ENCODE measurements at places on chromosomes 13 and 19. TPM values are rescaled to one million over a fixed set of nuclear protein-coding genes. Genes with fewer than 3 reads are reported as not detected.

DNA sequence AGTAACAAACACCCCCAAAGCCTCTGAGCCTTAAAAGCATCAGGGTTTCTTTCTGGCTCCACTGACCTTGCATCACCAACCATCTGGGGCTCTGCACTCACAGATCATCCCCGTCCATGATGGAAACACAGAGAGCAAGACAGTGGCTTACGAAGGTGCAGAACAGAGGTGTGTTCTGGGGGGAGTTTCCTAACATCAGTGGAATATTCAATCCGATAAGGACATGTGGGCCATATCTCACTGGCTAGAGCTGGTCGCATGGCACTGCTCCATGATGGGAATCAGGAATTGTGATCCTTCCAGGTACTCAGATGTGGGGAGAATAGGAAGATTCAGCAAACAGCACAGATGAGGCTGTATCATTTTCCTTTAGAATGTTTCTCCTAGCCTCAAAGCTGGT, 457.2 kb downstream of the IRS2 start:
- H3K4me1 ChIP-seq, result no peaks in the 10 kb centered on the region
- no peak for DNase-seq
- H3K36me3 ChIP-seq, result no peaks in the 10 kb centered on the region
- no peak overlapping the region for H3K27ac ChIP-seq
- no peak overlapping the region for H3K4me3 ChIP-seq

- no peaks in the 10 kb centered on the region for H3K27me3 ChIP-seq
- peak; percentile 40 for DNase-seq
- H3K4me1 ChIP-seq, result peaks cover 6% of the 10 kb centered on the region
- H3K27ac ChIP-seq, result peak overlapping the region; percentile 71
- H3K36me3 ChIP-seq, result no peaks in the 10 kb centered on the region
These were observed 344.1 kb downstream of the RFC3 start for GRCh38 chr13:34161931-34162543.

- no peaks in the 10 kb centered on the region for H3K27me3 ChIP-seq
- H3K36me3 ChIP-seq, result no peaks in the 10 kb centered on the region
- H3K27ac ChIP-seq, result no peak overlapping the region
- no peak overlapping the region for H3K4me3 ChIP-seq
- H3K4me1 ChIP-seq, result no peaks in the 10 kb centered on the region
- DNase-seq, result no peak
These were observed 1.4 kb upstream of the SRRM5 start for GRCh38 chr19:43610493-43610892.

DNA sequence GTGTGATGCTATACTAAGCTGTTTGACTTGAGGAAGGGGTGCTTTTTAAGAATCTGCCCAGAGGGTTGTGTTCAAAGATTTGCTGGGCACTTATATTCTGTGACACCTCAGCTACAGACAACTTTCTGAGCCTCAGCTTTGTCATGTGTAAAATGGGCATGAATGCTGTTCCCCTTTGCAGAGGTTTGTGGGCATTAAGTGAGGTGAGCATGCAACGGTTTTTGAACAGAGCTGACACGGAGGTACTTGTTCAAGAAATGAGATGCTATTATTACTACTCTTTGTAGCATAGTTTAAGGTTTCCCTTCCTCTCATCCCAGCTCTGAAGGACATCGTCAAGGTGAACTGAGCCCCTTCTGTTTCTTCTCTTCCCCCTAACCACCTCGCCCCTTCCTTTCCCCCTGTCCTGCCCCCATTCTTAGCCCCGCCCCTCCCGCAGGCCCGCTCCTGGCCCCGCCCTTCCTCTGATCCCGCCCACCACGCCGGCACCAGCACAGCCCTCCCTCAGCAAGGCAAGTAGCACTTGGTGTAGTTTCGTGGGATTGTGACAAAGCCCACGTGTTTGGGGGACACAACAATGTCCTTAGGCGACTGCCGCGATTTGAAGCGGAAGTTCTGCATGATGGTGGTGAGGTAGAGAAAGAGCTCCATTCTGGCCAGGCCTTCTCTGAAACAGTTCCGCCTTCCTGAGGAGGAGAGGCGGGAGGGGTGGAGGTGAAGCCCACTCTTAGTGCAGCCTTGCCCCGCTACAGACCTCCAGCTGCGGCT, 26.1 kb upstream of the CYP2A7 start:
- no peak overlapping the region for H3K4me3 ChIP-seq

DNA sequence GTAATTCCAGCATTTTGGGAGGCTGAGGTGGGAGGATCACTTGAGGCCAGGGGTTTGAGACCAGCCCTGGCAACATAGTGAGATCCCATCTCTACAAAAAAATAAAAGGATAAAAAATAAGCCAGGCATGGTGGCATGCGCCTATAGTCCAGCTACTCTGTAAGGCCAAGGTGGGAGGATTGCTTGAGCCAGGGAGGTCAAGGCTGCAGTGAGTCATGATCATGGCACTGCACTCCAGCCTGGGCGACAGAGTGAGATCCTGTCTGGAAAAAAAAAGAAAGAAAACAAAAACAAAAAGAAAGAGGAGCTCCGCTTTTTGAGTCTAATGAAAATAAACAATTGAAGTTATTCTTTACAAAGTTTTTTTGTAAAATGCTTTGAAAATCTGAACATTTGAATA, 326.2 kb downstream of the GPC5 start:
- DNase-seq, result no peak
- no peak overlapping the region for H3K27ac ChIP-seq
- no peaks in the 10 kb centered on the region for H3K36me3 ChIP-seq
- H3K4me1 ChIP-seq, result no peaks in the 10 kb centered on the region

DNA sequence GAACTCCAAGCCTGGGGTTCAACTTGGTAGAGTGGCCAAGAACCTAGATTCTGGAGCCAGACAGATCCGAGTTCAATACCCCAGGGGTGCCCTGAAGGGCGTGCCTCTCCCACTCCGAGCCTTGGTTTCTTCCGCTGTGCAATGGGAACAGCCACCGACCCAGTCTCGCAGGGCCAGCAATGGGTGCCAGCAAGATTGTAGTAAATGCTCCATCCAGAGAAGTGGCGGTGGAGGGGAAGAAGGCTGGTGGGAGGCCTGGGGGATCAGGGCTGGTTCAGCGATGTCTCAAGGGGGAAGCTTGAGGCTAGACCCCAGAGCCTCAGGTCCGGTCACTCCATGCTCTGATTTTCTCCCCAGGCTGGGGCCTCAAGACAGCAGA, 4.5 kb downstream of the WIZ start:
- no peaks in the 10 kb centered on the region for H3K4me1 ChIP-seq
- H3K27me3 ChIP-seq, result no peaks in the 10 kb centered on the region
- no peaks in the 10 kb centered on the region for H3K36me3 ChIP-seq
- H3K27ac ChIP-seq, result no peak overlapping the region

DNA sequence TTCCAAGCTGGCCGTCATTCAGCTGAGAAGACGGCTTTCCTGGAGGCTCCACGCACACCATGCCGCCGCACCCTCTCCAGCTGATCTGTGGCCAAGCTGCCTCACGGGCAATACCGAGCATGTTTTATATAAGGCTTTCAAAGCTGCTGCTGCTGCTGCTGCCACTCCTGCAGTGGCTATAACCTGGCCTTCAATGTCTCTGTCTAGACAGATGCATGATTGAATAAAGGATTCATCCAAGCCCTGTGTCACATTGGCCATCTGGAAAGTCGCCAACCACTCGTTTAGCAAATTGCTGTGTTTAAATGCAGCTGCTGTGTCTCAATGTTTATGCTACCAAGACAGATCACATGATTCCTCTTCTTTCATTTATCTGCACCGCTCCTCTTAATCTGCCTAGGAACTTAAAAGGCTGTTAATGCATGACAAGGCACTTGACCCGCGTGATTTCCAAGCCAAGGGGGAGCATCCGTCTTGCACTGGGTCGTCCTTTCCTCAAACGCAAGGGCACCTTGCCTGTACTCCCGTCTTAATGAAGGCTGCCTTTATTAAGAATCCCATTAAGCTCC, 114.3 kb downstream of the TEX26 start:
- peaks cover 15% of the 10 kb centered on the region for H3K4me1 ChIP-seq
- H3K36me3 ChIP-seq, result no peaks in the 10 kb centered on the region
- peak overlapping the region; percentile 84 for H3K27ac ChIP-seq

GRCh38 chr19:18789422-18789869, 1.7 kb downstream of the COMP start:
- peaks cover 23% of the 10 kb centered on the region for H3K4me1 ChIP-seq
- no peaks in the 10 kb centered on the region for H3K36me3 ChIP-seq
- H3K4me3 ChIP-seq, result no peak overlapping the region
- no peak overlapping the region for H3K27ac ChIP-seq

- no peak overlapping the region for H3K27ac ChIP-seq
- H3K36me3 ChIP-seq, result no peaks in the 10 kb centered on the region
- DNase-seq, result no peak
- H3K4me3 ChIP-seq, result no peak overlapping the region
These were observed 7.4 kb upstream of the FCGBP start for GRCh38 chr19:39941615-39942365.

DNA sequence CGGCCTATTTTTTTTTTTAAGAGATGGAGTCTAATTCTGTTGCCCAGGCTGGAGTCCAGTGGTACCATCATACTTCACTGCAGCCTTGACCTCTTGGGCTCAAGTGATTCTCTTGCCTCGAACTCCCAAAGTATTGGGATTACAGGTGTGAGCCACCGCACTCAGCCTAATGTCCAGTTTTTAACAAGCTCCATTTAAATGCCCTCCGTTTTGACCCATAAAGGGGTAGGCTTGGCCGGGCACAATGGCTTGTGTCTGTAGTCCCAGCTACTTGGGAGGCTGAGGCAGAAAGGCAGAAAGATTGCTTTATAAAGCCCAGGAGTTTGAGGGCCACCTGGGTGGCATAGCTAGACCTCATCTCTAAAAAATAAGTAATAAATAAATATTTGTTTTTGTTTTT, 11.8 kb downstream of the LDLR start:
- no peak overlapping the region for H3K4me3 ChIP-seq
- no peaks in the 10 kb centered on the region for H3K27me3 ChIP-seq
- H3K4me1 ChIP-seq, result peaks cover 12% of the 10 kb centered on the region
- no peak for DNase-seq
- no peaks in the 10 kb centered on the region for H3K36me3 ChIP-seq

DNA sequence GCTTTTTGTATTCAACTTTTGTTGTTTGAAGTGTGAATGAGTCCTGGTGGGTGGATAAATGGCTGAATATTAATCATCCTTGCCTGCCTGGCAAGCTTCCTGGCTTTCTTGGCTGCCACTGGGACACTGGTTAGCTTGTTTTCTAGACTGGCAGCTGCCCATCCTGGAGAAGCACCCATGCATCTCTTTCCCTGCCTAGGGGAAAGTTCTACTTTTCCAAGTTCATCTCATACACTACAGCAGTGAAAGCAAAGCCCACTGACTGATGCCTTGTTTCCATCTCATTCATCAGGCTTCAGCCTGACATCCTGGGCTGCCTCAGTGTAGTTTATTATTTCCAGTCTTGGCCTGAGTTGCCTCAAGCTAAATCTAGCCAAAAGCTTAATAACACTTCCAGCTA, 244.8 kb downstream of the PCDH20 start:
- DNase-seq, result no peak
- H3K27me3 ChIP-seq, result no peaks in the 10 kb centered on the region
- no peak overlapping the region for H3K4me3 ChIP-seq
- no peaks in the 10 kb centered on the region for H3K4me1 ChIP-seq
- no peak overlapping the region for H3K27ac ChIP-seq

DNA sequence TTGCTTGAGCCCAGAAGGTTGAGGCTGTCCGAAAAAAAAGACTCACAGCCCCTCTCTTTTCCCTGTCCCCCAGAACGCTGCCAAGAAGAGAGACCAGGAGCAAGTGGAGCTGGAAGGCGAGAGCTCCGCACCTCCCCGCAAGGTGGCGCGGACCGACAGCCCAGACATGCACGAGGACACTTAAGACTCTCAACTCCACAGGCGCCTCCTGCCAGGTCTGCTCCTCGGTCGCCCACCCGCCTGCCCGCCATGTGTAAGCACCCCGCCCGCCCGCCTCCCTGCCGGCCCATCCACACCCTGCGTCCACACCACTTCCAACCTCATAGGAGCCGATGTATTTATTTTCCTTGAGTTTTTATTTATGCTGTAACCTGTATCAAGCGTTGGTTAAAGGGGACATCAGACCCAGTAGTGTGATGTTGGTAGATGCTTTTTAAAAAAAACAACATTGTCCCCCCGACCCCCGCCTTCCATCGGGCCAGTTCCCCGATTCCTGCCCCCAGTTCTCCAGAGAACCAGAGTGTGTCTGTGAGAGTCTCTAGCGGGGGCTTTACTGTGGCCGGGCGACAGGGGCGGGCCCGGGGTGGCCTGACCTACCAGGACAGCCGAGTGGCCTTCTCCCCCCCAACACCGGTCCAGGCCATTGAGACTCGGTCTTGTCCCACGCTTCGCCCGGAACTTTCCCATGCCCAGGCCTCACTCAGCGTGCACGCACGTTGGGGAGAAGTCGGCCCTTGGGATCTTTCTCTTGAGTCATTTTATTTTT, 10.3 kb downstream of the DDA1 start:
- H3K36me3 ChIP-seq, result peaks cover 73% of the 10 kb centered on the region
- no peak overlapping the region for H3K27ac ChIP-seq
- no peaks in the 10 kb centered on the region for H3K4me1 ChIP-seq
- H3K4me3 ChIP-seq, result no peak overlapping the region

DNA sequence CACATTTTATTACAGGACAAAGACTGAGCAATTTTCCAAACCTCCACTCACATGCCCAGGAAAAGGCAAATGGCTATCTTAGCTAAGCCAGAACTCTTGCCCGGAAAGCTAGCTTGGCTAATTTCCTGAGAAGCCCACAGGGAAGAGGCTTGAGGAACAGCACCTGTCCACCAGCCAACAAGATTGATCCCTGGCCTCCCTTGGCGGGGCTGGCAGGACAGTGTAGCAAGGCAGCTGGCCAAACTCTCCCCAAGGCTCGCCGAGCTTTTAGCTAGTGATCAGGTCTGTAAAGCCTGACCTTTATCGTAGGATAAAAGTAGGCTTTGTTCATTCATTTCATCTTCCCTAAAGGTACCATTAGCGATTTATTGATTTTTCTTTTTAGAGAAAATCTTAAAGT, 101.4 kb downstream of the UQCRFS1 start:
- no peaks in the 10 kb centered on the region for H3K27me3 ChIP-seq
- no peak overlapping the region for H3K27ac ChIP-seq

DNA sequence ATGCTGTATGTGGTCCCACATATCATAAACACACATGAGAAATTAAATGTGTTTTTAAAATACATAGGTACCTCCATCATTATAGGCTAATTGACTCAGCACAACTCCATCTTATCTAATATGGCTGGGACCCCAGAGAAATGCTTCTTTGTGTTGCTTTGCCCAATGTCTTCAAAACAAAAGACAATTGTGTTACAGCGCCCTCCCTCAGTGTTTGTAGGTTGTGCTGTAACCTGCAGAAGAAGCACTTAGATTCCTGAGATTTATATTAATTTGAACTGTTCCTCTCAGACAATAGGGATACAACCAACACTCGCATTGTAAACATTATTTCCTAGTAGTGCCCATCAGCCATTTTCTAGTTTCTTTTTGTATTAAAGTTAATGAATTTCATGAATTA, 303.4 kb downstream of the MZT1 start:
- H3K27ac ChIP-seq, result no peak overlapping the region
- H3K27me3 ChIP-seq, result no peaks in the 10 kb centered on the region
- DNase-seq, result no peak

GRCh38 chr19:51440846-51441409, 17.3 kb downstream of the SIGLEC8 start:
- H3K27me3 ChIP-seq, result no peaks in the 10 kb centered on the region
- peak overlapping the region; percentile 28 for H3K4me3 ChIP-seq
- H3K4me1 ChIP-seq, result peaks cover 35% of the 10 kb centered on the region
- H3K27ac ChIP-seq, result no peak overlapping the region
- H3K36me3 ChIP-seq, result no peaks in the 10 kb centered on the region
- DNase-seq, result no peak

ZNF98 gene
- total RNA-seq, result 0.63 TPM

CYP2F1 gene
- 1.0 TPM for total RNA-seq

NBEA gene
- 7.1 TPM for total RNA-seq

ZNF429 gene
- total RNA-seq, result 12.5 TPM

ENOX1 gene
- total RNA-seq, result 2.0 TPM

VPS36 gene
- total RNA-seq, result 41.5 TPM

MEGF8 gene
- 15.7 TPM for total RNA-seq

PLIN4 gene
- total RNA-seq, result 4.0 TPM

All from left lung (tissue), 14 donors.